ENCODE measurements at places on chromosomes 1 and 21.

- DNase-seq, result no peak
Measured at GRCh38 chr1:100769906-100770646, 50.5 kb downstream of the VCAM1 start.

DNA sequence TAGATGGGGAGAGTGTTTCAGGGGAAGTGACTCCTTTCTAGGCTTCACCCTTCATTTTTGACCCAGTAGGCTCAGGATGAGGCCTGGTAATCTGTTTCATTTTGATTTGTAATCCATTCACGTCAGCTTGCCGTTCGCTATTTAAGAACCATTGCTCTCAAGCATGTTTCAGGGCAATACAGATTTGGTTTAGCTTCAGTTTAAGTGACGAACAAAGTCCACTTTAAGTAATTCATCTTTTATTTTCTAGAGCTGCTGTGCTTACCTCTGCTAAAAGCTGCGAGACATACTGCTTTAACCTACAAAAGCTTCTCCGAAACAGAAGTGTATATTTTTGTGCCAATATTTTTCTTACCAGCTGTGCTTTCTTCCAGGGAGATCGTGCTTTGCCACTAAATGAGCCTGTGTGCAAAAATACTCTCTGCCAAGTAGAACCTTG is 8.9 kb upstream of the FMO3 start:
- no peak for DNase-seq

GRCh38 chr1:26327956-26328362 is 10.2 kb downstream of the CD52 start:
- no peak for DNase-seq

DNA sequence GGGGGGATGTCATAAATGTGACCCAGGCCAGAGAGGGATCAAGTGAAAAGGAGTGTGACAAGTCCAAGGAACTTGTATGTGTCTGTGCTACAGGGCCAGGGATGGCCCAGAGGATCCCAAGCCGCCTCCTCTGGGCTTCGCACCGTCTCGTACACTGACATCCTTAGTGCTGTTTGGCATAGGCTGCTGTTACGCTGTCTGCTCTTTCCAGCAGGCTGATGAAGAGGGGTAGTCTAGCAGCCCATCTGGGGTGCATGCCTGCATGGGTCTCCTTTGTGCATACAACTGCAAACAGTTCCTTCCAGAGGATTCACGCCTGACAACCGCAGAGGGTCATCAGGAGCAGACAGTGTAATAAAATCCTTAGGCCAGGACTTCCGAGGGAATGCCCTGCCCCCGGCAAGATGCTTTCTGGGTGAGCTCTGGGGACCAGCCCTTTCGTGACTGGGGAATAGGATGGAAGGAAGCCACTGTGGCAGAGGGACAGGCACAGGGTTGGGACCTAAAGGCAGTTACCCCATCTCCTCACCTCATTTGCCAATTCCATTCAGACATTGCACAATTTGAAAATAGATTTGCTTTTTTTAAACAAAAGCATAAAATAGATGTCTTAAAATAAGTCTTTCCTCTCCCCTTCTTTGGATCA is 6.3 kb upstream of the GOLT1A start:
- DNase-seq, result no peak

- DNase-seq, result no peak
Measured at GRCh38 chr1:3530086-3530925, 75.8 kb downstream of the ARHGEF16 start.

- no peak for DNase-seq
Measured at GRCh38 chr1:161115132-161115711, 2.6 kb downstream of the PFDN2 start.

GRCh38 chr1:28159243-28159642 is 17.2 kb downstream of the PTAFR start:
- DNase-seq, result no peak

GRCh38 chr1:55522982-55523381 is 307.8 kb upstream of the USP24 start:
- DNase-seq, result no peak

DNA sequence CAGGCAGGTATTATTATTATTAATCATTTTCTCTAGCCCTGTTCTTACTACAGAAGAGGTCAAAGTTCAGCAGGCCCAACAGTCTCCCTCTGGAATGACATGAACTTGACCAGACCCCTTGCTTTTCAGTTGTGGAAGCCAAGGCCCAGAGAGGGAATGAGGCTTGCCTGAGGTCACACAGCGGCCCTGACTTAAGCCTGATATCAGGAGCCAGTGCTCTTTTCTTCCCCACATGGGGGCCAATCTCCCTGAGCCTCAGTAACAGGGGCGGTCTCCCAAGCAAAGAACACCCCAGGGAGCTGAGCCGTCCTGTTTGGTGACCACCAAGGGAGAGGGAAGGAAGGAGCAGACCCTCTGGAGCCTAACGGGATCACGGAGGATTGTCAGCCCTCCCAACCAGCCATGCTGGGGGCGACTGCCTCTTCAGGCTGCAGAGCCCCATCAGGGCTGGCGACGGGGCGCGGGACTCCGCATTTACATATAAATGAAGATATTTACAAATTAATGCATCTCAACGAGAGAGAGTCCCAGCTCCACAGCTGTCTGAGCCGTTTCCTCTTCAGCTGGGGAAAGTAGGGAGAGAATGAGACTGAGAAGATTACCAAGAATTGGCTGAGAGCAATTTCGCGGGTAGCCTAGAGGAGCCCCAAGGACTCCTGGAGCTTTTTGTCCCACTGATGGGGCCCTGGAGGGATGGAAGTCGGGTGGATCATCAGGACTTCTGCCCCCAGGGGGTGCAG is 186.1 kb upstream of the KLHDC7A start:
- DNase-seq, result no peak

DNA sequence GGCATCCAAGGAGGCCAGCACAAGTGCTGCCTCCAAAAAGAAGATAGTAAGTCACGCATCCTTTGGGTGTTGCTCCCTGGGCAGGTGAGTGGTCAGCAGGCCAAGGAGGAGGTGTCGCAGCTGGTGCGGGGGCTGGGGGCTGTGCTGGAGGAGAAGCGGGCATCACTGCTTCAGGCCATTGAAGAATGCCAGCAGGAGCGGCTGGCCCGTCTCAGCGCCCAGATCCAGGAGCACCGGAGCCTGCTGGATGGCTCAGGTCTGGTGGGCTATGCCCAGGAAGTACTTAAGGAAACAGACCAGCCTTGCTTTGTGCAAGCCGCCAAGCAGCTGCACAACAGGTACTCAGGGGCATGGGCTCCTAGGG is 4.3 kb downstream of the TRIM46 start:
- no peak for DNase-seq

DNA sequence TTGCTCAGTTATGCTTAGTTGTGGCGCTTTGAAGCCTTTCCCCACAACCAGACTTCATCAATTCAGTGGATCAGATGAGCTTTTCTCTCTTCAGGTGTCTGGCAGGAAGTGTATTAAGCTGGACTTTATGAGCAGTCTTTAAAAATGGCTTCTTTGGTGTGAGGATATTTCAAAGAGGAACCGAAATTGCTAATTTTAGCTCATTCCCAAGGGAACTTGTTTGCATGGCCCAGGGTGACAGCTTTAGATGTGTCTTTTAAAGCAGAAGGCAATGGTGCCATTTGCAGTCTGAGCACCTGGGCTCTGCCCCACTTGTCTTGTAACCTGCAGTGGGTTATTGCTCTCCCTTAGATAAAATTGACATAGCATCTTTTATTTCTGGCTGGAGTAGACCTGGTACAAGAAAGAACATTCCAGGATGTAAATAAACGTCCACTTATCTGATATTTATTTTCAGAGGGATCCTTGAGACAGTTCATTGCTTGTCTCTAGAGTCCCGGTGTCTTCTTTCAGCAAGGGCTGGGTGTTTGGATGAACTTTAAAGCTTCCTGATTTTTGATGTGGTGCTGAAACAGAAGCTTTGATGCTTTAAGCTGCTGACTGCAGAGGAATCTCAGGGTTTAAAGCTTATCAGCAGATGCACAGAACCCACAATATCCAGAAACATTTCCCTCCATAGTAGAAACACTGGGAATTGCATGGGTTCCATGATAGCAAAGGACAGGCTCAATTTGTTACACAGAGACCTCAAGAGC is 241.7 kb downstream of the ADGRL2 start:
- no peak for DNase-seq

- peak; percentile 70 for DNase-seq
Measured at GRCh38 chr1:25796811-25797458, 3.1 kb upstream of the SELENON start.

GRCh38 chr1:224739997-224740684 is 124.0 kb downstream of the CNIH3 start:
- DNase-seq, result no peak

DNA sequence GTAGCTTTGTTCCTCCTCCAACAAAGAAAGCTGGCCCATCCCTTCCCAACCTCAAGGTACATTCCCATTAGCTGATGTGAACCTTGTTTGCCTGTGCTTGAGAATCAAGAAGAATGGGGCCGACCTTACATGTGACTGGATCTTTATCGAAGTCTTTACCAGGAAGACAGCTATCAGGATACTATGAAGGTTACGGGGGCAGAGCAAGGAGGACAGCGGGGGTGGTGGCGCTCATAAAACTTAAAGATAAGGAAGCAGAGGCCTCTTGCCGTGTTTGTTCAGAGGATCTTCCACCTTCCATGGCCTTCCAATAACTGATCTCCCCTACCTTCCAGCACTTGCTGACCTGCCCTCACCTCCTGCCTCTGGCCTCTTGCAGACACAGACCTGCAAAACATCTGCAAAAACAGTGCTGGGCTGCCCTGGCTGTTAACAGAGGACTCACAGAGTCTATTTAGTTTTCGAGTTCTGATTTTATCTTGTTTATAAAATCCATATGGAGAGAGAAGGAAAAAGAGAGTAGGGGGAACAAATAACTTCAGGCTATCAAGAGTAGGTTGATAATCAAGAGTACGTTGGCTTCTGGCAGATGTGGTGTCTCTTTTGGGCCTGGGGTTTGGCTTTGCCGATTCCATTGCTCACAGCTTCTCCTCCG is 198.0 kb downstream of the HUNK start:
- DNase-seq, result no peak

DNA sequence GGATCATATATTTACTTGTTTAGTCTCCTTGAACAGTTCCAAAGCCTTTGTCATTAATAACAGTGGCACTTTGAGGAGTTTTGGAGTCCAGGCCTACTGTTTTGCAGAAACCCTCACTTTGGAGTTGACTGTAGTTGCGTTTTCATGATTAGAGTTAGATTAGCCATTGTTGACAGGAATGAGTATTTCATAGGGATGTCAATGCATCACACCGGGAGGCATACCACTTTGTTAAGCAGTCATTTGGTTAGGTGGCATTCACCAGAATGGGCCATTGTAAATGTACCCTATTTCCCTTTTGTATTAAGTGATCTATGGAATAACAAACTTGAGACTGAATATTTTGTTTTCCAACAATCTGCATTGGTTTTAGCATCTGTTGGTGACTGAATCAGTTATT is 11.8 kb downstream of the MRPS6 start:
- DNase-seq, result no peak

DNA sequence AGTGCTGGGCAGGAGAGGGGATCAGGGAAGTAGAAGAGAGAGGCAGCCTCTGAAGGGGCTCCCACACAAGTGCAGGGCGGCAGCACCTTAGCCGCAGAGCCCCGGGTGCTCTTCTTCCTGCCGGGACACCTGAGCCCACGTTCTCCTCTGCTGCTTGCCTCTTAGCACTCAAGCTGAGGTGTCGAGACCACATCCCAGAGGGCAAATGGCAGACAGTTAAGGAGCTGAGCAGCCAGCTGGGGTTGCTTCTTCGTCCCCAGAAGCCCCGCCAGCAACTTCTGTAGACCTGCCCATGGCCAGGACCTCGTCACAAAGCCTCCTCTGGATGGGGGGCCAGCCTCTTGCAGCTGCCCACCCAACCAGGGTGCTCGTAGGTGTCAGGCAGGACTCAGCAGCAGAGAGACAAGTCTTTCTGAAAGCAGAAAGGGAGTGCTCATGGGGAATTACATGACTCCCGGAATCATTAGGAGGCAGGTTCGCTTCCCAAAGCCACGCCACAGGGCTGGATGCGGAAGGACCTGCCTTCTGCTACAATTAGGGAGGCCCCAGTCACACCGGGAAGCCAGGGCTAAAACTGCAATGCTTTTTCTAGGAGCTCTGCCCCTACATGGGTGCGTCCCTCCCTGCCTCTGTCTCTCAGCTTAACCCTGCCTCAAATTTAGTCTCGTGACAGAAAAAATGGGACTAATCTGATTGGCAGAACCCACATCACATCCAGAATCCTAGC is 141.4 kb upstream of the RAB4A start:
- no peak for DNase-seq

GRCh38 chr1:160618763-160619274 is 28.0 kb downstream of the SLAMF1 start:
- DNase-seq, result no peak

DNA sequence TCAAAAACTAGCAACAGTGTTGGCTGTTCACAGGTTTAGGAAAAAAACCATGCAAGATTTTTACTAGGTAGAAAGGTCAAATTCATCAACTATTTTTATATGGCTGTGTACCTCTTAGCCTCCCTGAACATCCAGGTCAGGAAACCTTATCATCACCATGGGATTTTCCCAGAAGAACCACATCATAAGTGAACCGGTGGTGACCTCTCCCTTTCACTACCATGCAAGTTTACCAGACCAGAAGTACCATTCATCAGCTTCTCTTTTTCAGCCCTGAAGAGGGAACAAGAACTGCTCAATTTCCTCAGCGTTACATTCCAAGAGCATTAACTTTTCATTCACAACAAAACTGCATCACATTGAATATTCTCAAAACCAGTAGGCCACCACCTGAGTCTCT is 5.9 kb downstream of the SSBP3 start:
- no peak for DNase-seq
